ENCODE measurements at places on chromosomes 6 and 20.

GRCh38 chr6:35128042-35128441 is 13.1 kb downstream of the TCP11 start:
- no peak for DNase-seq

DNA sequence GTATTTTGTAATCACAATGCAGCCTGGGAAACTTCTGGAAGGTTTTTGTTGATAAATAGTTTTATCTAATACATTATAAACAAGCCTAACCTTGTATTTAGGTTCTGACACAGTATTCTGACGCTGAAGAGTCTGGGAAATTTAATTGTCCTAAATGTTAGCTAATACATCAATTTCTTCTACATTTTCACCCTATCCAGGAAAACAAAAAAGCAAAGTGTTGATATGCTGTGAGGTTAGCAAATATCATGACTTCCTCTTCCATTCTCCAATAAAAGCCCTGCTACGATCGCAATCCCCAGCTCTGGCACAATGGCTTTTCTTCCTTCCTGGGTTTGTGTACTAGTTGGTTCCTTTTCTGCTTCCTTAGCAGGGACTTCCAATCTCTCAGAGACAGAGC is at the start of gene C6orf58:
Gene C6orf58, plus strand, starts transcription at position 301 of the 400 bp plus-strand sequence. Its CDS starts 12 bp downstream, at position 313.
- no peak for DNase-seq

DNA sequence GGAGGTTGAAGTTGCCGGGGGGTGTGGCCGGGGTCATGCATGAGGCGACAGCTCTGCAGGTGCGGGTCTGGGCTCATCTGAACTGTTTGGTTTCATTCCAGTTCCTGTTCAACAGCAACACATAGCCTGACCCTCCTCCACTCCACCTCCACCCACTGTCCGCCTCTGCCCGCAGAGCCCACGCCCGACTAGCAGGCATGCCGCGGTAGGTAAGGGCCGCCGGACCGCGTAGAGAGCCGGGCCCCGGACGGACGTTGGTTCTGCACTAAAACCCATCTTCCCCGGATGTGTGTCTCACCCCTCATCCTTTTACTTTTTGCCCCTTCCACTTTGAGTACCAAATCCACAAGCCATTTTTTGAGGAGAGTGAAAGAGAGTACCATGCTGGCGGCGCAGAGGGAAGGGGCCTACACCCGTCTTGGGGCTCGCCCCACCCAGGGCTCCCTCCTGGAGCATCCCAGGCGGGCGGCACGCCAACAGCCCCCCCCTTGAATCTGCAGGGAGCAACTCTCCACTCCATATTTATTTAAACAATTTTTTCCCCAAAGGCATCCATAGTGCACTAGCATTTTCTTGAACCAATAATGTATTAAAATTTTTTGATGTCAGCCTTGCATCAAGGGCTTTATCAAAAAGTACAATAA is 72.5 kb downstream of the PTPN1 start:
- DNase-seq = no peak

GRCh38 chr20:35200267-35200666 is 26.2 kb upstream of the MMP24 start:
- no peak for DNase-seq

DNA sequence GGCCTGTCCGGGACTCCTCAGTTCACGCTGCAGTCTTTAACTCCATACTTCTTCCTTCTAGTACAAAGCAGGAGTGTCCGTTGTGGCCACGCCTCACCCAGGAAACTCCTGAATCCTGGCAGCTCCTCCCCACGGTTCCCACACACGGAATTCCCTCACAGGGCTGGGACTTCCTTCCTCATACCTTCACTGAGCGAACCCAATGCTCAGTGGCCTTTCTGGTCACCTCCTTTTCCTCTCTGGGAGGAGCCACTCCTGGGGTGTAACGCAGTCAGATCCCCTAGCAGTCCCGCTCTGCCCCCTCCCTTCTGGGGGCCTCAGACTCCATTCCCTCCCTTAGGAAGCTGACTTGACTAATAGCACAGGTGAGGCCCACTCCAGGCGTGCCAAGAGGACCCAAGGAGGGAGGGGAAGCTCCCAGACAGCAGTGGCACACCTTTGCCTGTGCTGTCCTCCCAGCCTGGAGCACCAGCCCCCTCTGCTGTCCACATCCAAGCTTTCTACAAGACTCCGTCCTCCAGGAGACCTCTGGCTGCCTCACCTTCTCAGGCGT is at the start of gene SLC52A3:
Gene SLC52A3, minus strand, starts transcription at position 75 of the 553 bp plus-strand sequence. CDS start 2,726 bp downstream, outside the sequence.
- DNase-seq = no peak

- no peak for DNase-seq
Measured at GRCh38 chr6:4208158-4208557, 72.8 kb upstream of the ECI2 start.

DNA sequence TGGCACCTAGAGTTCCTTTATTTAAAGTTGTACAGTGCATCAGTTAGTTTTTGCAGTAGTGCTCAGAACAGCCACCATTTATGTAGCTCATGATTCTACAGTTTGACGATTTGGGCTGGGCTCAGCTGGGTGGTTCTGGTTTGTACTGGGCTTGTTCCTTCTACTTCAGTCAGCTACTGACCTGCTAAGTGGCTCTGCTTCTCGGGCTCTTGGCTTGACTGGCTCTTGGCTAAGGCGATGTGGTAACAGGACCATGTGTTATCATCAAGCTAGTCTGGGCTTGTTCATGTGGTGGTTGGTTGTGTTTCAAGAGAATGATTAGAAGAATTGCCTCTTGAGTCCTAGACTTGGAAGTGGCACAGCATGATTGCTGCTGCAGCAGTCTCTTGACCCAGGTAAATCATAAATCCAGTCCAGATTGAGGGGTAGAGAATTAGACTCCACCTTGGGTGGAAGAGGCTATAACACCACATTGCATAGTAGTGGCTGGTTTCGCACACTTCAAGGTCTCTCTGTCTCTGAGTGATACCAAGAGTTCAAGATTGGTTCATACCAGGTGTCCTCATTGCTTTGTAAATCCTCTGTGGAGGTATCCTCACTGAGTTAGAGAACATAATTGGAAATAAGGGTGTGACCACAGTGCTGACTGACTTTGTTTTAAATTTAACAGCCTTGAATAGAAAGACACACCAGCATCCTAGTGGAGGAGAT is 253.0 kb downstream of the ARID1B start:
- DNase-seq = no peak

GRCh38 chr6:30646450-30647241 is at the start of gene C6orf136:
C6orf136 (plus strand) TSS chr6:30647133; CDS start chr6:30647232, 99 bp downstream.
- peak; percentile 92 for DNase-seq

- DNase-seq = no peak
Measured at GRCh38 chr6:124777863-124778262, 184.4 kb upstream of the RNF217 start.

- DNase-seq = no peak
Measured at GRCh38 chr6:79554305-79554704, 17.1 kb upstream of the LCA5 start.

DNA sequence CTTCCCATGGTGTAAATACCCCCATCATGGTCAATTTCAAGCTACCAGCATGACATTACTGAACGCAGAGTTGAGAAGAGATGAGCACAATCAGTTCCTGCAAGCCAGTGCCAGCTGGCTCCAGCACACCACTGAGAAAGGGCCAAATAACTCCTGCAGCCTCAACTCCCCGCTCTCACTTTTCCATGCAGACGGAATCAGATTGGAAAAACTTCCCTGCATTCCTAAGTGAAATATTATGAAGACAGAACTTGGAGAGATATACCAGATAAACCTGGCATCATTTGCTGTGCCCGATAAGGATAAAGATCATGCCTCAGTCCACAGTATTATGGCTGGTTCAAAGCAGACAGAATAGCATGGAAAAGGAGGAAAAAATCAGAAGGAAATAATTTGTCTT is 56.7 kb downstream of the FILIP1 start:
- no peak for DNase-seq

DNA sequence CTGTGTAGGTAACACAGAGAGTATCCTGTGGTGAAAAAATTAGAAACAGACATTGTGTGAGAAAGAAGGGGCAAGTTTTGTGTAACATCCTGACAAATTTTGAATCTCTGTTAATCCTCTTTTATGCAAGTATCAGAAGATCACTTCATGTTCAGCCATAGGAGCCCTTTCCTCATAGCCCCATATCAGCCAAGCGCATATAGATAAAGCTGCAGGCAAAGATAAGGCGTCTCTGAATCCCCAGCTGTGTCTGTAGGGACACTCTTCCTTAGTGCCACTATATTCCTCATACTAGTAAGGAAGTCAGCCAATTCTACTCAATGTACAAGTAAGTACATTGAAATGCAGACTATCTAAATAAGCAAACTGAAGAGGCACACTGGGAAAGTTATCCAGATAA is 22.3 kb downstream of the HTR1E start:
- no peak for DNase-seq

GRCh38 chr6:15969236-15969778 is 159.6 kb upstream of the MYLIP start:
- no peak for DNase-seq

DNA sequence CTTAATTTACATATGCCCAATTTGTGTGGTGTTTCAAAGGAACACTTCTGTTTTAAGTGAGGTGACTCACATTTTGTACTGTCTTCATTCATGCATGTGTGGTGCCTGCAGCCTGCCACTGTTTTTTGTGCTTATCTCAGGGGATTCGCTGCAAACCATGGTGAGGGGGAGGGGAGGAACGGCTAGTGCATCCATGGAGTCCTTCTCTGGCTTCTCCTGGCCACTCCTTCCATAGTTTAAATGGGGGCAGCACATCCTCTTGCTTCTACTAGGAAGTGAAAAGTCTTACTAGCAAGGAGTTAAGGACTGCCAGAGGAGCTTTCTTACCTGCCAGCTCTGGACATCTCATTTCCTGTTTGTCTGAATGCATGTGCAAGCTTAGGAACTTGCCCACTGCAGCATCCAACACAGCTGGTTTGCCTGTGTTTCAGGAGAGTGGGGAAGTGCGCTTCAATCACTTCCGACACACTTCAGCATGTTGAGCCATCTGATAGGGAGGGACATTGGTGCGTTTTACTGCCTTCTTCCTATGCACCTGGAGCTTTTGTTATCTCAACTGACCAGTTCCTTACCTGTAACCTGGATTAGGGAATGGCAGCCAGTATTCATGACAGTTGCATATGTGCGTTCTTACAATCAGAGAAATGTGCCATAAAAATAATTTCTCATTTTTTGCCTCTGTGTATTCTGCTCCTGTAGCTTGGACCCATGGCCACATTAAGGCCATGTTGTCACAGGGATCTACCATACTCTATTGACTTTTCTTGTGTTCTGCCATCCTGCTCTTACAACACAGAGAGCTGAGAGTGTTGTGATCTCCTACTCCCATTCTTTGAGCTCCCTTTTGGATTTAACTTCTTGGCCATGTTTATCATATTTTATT is 211.3 kb downstream of the ARID1B start:
- no peak for DNase-seq

- DNase-seq = no peak
Measured at GRCh38 chr6:15340775-15341174, 94.9 kb downstream of the JARID2 start.

- DNase-seq = no peak
Measured at GRCh38 chr6:140987364-140988155, 1145.2 kb upstream of the GJE1 start.

DNA sequence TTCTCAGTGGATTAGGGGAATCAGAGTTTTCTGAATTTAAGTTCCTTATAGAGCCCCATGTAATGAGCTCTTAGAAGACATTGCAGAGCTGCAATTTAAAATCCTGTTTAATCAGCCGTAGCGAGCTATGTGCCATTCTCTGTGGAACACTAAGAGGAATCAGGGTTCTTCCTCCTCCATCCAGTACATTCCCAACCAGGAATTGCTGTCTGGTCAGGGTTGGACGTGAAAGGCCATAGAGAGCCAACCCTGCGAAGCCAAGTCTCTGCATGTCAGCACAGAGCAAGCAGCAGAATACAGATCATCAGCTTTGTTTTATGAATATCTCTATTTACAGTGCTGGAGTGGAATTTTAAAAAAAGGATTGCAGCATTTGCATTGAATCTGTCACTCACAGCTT is 366.0 kb downstream of the LAMA2 start:
- DNase-seq = no peak

DNA sequence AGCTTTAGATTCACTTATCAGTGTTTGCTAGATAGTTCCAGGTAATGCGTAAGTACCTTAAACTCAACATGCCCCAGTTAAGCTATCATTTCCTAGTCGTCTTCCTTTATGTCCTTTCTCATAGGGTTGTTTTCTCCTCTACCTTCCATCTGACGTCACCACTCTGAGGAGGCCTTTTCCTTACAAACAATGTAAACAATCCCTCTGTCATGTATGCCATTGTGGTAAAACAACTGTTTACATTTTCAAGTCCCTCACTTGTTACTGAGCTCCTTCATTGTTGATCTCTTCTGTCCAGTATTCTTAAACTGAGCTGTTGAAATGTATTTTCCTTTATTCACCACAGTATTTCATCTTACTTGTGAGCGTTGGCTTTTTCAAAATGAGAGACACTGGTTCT is 45.4 kb upstream of the PLCG1 start:
- DNase-seq = no peak

GRCh38 chr6:44072452-44072958 is 54.7 kb downstream of the MRPL14 start:
- DNase-seq = no peak

- no peak for DNase-seq
Measured at GRCh38 chr6:119161438-119161837, 83.0 kb upstream of the FAM184A start.

- DNase-seq = no peak
Measured at GRCh38 chr6:132199343-132199742, 201.9 kb downstream of the MOXD1 start.

DNA sequence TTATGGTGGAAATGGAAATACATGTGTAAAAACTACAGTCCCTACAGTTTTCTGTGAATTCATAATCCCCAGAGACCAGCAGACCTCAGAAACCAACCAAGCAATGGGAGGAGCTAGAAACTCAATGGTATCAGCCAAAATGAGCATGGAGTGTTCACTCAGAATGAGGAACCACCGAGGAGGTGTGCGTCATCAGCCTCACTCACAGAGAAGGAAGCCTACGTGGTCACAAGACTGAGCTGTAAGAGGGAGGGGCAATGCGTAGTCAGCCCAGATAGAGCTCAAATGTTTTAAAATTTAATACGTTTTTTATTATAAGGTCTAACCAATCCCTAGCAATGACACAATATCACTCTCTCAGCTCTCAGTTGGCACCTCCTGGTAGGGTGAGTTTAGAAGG is 17.4 kb downstream of the MYLK4 start:
- no peak for DNase-seq

DNA sequence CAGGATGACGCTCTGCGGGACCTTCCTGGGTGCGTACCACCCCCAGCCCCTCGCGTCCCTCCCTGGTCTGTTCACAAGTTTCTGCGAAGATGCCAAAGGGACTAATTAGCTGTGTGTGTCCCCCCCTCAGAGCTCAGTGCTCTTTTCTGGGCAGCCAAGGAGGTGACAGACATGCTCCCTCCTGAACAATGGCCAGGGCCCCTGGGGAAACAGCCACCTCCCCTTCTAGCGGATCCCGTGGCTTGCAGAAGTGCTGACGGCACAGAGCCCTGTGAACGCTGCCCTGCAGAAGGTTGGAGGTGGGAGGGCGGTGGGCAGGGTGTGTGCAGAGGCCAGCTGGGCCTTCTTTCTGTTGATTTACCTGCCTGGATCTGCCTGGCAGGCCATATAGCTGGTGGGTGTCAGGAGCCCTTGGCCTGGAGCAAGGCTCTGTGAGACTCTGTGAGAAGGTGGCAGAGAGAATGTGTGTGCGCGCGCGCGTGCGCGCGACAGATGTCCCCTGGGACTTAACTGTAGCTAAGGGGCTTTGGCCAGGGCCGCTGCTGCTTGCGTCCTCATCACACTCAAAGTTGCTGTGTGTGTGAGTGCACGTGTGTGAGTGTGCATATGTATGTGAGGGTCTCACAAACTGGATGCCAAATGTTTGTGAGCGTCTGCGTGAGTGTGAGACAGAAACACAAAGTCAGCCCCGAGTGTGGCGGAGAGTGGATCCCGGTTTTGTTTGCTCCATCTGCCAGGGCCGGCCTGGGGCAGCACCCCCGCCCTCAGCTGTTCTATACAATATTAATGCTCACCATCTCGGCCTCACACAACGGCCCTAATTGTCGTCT is 3.5 kb upstream of the MYT1 start:
- no peak for DNase-seq

All from activated T-helper 1 cell treated with Interleukin-2 at 50 U/mL for 16 hours (primary cell).